Stimulated activated CD4-positive, alpha-beta T cell treated with anti-CD3 and anti-CD28 coated beads, TNF-alpha, amount 100 ng/mL, for 24 hours (primary cell): ENCODE measurements at places on chromosomes 7 and 10.

DNA sequence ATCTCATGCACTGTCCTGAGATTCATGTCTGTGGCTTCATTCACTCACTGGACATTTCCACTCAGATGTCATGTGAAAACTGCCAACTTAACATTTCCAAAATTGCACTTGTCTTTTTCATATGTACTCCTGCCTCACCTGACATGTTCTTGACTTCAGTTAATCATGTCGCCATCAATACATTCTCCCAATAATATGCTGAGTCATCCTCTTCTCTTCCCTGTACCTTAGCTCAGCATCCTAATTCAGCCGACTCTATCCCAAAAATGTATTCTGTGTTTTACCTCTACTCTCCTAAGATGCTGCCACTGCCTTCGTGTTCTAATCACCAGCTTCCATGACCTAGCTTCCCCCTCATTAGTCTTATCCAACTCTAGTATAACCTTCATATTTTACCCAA lies 93.9 kb upstream of the GNAI1 start:
- no peak for DNase-seq

GRCh38 chr10:1086787-1087186 lies 30.6 kb downstream of the WDR37 start:
- DNase-seq, result no peak

DNA sequence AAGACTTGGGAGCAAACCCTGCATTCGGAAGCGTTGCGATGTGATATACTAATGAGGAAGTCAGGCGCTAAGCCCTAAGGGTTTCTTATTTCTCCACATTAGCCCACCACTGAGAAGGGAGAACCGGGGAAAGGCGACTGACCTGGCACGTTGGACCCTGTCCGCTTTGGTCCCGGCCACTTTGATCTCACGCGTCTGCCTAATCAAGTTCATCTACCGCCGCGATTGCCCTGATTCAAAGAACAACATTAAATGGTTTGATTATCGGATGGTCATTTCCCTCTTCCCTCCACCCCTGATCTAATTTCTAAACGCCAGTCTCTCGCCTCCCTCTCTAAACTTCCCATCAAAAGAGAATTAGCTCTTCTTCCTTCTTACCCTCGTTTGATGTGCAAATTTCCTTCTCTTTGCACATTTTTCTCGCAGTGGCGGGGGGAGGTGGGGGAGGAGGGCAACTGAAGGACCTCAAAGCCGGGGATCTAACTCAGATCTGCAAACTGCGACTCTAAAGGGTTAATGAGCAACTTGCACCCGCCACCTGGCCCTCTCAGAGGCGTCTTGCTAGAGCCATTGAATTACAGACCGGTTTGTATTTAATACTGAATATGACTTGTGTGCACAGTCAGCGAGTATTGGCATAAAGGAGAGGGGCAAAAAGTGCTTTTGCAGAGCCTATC lies 687 bp upstream of the DKK1 start:
- DNase-seq, result no peak

- no peak for DNase-seq
Observed at GRCh38 chr10:43778571-43778970, 129.9 kb upstream of the ZNF32 start.

DNA sequence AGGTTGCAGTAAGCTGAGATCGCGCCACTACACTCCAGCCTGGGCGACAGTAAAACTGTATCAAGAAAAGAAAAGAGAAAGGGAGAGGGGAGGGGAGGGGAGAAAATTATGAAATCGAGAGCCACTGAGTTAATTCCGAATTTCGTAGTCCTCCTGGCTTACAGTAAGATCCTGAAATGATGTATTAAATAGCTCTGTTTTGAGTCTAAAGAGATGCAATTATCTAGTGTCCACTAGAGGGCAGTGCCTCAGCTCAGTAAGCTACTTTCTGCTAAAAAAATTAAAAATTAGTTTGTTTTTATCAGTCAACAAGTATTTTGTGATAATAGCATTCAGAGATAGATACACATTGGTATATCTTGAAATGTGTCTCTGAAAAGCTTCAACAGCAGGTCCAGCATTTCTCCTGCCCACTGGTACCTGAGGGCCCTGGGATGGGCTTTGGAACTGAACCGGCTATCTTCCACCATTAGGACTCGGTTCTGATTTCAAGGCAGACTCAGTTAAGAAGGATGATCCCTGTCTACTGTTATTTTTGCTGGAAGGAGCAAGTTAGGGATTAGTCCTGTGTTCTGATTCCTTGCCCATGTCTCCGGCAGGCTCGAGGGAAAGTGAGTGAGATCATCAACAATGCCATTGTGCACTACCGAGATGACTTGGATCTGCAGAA lies 19.5 kb downstream of the TSPAN33 start:
- no peak for DNase-seq

GRCh38 chr10:46787321-46787615 lies 124.0 kb upstream of the PTPN20 start:
- no peak for DNase-seq

GRCh38 chr7:54837168-54837567 lies 78.2 kb upstream of the SEC61G start:
- no peak for DNase-seq

DNA sequence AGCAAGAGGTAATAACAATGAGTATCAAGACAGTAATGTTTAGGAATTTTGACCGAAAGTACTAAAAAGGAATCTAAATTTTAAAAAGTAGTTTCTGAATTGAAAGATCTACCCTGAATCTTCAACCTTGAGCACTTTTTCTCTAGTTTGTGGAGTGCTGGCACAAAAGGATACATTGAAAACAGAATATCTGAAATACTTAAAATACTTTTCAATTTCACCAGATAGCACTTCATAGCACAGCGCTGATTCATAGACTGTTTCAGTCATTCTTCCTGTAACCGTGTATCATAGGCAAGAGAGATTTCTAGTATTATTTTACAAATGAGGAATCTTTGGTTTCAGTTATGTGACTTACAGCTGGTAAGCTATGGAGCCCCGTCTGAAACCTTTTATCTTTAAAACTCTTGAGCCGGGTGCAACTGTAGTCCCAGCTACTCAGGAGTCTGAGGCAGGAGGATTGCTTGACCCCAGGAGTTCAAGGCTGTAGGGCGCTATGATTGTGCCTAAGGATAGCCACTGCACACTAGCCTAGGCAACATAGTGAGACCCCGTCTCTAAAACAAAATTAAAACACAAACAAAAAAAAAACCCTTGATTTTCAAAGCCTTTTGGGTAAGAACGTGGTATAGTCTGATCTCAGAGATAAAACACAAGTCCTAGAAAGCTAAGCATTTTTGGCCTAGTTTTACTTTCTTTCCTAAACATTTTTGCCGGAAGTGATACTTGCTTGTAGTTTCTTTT lies 35.1 kb downstream of the FHIP2A start:
- DNase-seq, result no peak

DNA sequence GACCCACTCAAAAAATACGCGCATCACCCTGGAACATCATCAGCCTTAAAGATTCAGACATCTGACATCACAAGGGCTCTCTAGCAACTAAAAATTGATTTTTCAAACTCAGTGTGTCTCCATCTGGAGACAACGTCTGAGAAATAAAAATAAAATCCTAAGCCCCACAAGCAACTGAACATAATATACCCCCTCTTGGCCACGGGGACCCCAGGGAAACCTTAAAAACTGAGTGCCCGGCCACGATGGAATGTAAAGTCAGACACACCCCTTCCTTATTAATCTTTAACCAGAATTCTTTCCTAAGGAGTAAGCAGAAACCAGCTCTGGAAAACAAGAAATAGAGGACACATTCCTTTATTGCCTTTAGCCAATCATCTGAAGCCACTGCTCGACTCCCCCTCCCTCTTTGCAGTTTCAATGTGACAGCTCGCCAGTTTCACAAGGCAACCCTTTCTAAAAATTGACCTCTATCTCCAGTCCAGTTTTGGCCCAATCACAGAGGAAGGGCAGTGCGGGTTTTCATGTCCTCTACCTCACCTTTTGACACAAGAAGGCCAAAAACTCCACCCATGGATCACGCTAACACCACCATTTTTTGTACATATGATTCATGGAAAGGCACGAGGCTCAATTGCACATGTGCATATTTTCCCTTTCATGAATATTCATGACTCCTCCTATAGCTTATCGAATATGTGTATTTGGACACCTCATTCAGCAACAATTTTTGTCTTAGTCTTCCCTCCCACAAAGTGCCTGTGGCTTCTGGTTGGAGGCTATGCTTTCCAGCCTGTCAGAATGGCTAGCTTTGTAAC lies 24.2 kb downstream of the IFIT3 start:
- DNase-seq, result no peak

- no peak for DNase-seq
Observed at GRCh38 chr10:85596389-85596788, 770.2 kb downstream of the GRID1 start.

GRCh38 chr10:132357286-132358058 lies 25.5 kb downstream of the LRRC27 start:
- no peak for DNase-seq

GRCh38 chr7:102270178-102270887 lies 16.3 kb upstream of the SH2B2 start:
- DNase-seq, result no peak

GRCh38 chr10:91632671-91633550 lies at the start of gene PPP1R3C:
Gene PPP1R3C, minus strand, starts transcription at chr10:91633071. Its CDS starts 102 bp downstream, at chr10:91632969.
- no peak for DNase-seq

- no peak for DNase-seq
Observed at GRCh38 chr10:116947841-116948529, 57.0 kb downstream of the SHTN1 start.

GRCh38 chr10:86871563-86872183 lies 85.7 kb downstream of the MMRN2 start:
- no peak for DNase-seq

DNA sequence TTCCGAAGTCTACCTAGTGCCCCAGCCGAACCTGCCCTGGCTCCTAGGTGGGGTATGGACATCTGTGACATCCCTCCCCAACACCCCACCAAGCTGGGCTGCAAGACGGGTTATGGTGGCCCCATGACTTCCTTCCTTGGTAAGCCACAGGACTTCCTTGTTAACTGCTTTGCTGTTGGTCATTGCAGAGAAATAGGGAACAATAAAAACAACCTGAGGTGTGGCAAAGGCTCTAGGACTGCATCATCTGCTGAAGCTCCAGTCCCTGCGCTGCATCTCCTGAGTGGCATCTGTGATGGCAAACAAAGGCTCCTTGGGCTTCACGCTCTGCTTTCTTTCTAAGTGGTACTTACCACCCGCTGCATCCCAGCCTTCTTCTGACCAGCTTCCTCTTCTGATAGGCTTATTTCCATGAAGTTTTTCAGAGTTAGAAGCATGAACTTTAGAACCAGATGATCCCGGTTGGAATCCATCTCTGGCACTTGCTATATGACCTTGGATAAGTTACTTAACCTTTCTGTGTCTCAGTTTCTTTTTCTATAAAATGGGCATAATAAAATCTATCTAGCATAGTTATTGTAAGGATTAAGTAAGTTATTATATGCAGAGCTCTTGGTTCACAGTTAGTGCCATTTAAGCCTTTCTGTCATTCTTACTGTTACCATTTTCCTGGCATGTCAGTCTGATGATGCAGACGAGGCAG lies 216.8 kb downstream of the RPS24 start:
- no peak for DNase-seq

DNA sequence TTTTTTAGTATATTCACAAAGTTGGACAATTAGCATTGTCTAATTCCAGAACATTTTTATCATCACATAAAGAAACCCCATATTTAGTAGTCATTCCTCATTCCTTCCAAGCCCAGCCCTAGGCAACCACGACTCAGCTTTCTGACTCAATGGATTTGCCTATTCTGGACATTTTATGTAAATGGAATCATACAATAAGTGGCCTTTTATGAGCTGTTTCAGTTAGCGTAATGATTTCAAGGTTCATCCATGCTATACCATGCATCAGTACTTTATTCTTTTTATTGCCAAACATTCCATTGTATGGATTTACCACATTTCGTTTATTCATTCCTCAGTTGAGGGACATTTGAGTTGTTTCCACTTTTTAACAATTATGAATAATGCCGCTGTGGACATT lies 249.2 kb downstream of the DYNC1I1 start:
- no peak for DNase-seq

DNA sequence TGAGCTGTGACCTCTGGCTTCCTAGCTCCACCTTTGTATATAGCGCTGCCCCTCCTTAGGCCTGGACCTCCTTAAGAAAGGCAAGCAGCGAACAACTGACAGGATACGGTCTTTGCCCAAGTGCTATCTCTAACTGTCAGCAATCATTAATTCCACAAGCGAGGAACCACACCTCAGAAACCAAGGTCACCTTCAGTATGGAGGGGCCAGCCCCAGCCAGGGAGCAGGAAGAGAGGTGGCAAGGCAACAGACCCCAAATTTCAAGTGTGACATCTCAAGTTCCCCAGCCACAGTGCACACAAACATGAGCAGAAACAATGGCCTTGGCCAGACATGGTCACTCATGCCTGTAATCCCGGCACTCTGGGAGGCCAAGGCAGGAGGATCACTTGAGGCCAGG lies 4.8 kb upstream of the AOC1 start:
- no peak for DNase-seq

DNA sequence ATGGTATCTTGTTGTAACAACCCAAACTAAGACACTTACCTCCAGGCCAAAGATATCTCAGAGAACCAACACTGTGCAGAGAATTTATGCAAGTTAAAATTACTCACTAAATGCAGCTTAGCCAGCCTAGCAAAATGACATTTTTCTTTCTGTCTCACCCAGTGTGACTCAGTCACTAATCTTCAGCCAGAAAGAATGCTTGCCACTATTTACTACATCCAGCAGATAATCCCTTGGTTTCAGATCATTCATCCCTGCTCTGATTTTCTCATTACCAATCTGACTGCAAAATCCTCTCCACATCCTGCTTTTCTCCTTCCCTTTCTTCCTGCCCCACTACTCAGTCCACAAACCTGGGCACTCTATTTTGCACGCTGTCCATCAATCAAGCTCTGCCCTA lies 93.5 kb upstream of the NEBL start:
- no peak for DNase-seq

GRCh38 chr7:27693794-27694193 lies 31.1 kb upstream of the HIBADH start:
- DNase-seq, result no peak

GRCh38 chr7:88324699-88325098 lies 18.0 kb upstream of the STEAP4 start:
- no peak for DNase-seq

GRCh38 chr10:16646181-16647059 lies 124.7 kb upstream of the C1QL3 start:
- no peak for DNase-seq

GRCh38 chr7:137983323-137984008 lies 18.4 kb downstream of the CREB3L2 start:
- DNase-seq, result no peak

DNA sequence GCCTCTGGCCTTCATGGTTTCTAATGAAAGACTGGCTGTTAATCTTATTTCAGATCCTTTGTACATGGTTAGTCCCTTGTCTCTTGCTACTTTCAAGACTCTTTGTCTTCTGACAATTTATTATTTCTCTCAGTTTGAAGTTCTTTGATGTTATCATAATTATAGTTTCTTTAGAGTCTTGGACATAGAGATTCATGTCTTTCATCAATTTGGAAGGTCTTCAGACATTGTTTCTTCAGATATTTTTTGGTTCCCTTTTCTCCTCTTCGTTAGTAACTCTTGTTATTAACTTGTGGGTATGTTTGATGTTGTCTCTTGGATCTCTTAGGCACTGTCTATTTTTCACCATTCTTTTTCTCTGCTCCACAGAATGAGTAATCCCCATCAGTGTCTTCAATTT lies 8.7 kb downstream of the ZNF37A start:
- DNase-seq, result no peak
